ENCODE measurements at places on chromosomes 6 and 20. TPM values are rescaled to one million over a fixed set of nuclear protein-coding genes. Genes with fewer than 3 reads are reported as not detected.
A peak's percentile ranks its signal among the peaks of the same experiment; 100 is the strongest.

Gene DLL1
- total RNA-seq, result 1.8 TPM

DNA sequence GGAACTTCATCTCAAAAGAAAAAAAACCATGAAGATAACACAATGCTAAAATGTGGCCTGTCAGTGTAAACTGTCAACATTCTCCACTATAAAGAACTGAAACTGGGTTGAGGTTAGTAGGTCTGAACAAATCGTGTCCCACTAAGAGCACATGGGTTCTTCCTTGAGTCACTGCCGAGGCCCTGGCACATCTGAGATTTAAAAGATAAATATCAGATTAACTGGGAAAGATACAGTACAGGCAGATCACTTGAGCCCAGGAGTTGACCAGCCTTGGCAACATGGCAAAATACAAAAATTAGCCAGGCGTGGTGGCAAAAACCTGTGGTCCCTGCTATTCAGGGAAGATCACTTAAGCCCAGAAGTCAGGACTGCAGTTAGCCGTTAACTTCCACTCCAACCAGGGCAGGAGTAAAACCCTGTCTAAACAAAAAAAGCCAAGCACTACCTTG lies 5.6 kb downstream of the EEF1A1 start:
- DNase-seq, result no peak

- DNase-seq, result no peak
Measured at GRCh38 chr6:134233180-134233955, 84.5 kb downstream of the SGK1 start.

GRCh38 chr20:34875642-34876405 lies 588 bp upstream of the ACSS2 start:
- DNase-seq, result no peak

DNA sequence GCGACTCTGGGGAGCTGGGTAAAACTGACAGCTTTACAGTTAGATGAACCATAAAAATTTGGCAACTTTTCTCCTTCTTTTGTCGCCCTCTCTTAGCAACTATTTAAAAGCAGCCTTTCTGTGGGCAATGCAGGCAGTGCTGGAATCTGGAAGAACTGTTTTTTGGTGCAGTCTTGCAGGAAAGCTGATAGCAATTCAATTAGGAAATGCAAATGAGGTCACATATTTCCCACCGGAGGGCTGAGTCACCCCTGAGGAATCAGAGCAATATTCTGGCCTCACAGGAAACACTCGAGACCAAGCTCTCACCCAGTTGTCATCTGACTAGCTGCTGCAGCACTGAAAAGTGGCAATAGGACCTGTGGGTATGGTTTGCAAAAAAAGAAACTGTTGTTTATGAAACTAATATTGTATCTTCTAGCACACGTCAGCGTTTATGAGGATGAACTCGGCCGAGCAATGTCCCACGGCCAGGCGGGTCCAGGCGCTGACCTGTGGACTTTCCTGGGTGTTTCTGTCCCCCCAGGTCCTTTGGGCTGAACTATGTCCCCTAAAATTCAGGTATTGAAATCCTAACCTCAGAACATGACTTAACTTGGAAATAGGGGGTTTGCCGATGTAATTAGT lies 312.3 kb downstream of the TAF4 start:
- peak; percentile 44 for DNase-seq

DNA sequence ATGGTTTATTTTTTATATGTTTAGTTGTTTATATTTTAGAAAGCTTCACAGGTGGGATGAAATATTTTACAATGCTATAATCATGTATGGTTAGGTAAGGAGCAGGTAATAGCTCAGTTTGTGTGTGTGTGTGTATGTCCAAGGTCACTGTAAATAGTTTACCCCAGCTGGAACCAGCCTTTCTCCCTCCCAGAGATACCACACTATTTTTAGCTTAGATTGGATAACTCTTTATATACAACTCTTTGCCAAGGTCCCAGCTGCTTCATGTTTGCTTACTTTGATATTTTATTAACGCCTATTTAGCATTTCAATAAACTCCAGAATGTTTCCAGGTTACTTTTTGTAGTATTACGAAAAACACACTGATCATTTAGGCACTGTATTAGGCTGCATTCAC lies 1.8 kb upstream of the PEX7 start:
- DNase-seq, result no peak

- DNase-seq, result no peak
Measured at GRCh38 chr6:80179695-80180094, 73.2 kb downstream of the BCKDHB start.
